ENCODE measurements at places on chromosomes 16 and 17. TPM values are rescaled to one million over a fixed set of nuclear protein-coding genes. Genes with fewer than 3 reads are reported as not detected.

CD68 gene
- total RNA-seq: 22.7 TPM

DNA sequence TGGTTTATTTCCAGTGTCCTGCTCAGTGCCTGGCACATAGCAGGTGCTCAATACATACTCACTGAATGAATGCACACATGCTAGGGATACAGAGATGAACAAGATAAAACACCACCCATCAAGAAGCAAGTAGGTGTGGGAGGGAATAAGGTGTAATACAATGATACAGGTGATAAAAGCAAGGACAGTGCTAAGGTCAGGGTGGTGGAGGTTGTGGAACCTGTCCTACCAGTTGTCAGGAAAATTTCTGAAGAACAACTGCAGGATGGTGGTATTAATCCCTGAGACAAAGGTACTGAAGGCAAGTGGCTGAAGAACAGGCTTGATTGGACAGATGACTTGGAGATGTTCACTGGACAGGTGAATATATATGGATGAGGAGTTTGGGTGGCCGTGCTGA, 1.8 kb downstream of the KNOP1 start:
- H3K4me3 ChIP-seq: no peak overlapping the region
- no peaks in the 10 kb centered on the region for H3K36me3 ChIP-seq
- no peak overlapping the region for H3K27ac ChIP-seq
- H3K27me3 ChIP-seq: no peaks in the 10 kb centered on the region
- H3K4me1 ChIP-seq: peaks cover 13% of the 10 kb centered on the region
- DNase-seq: no peak

- H3K27me3 ChIP-seq: no peaks in the 10 kb centered on the region
- no peaks in the 10 kb centered on the region for H3K4me1 ChIP-seq
- H3K36me3 ChIP-seq: no peaks in the 10 kb centered on the region
- peak; percentile 23 for DNase-seq
Observed at GRCh38 chr16:50467943-50468748, 80.0 kb upstream of the NKD1 start.

- DNase-seq: no peak
- H3K27me3 ChIP-seq: no peaks in the 10 kb centered on the region
- H3K27ac ChIP-seq: no peak overlapping the region
- H3K4me3 ChIP-seq: no peak overlapping the region
- H3K4me1 ChIP-seq: no peaks in the 10 kb centered on the region
Observed at GRCh38 chr17:78643326-78643725, 66.1 kb upstream of the DNAH17 start.

- H3K27ac ChIP-seq: no peak overlapping the region
- H3K27me3 ChIP-seq: no peaks in the 10 kb centered on the region
- no peaks in the 10 kb centered on the region for H3K36me3 ChIP-seq
- DNase-seq: no peak
- H3K4me3 ChIP-seq: no peak overlapping the region
Observed at GRCh38 chr17:32803544-32803943, 73.4 kb downstream of the MYO1D start.
